H9 (cell line): ENCODE measurements at places on chromosomes 11 and 22. TPM values are rescaled to one million over a fixed set of nuclear protein-coding genes. Genes with fewer than 3 reads are reported as not detected.

- no peak overlapping the region for H3K4me3 ChIP-seq
- H3K27me3 ChIP-seq = no peaks in the 10 kb centered on the region
- no peaks in the 10 kb centered on the region for H3K4me1 ChIP-seq
- H3K27ac ChIP-seq = no peak overlapping the region
These were observed 96.7 kb upstream of the DDI1 start for GRCh38 chr11:103939694-103940093.

GRCh38 chr11:35458846-35459245 is 39.5 kb upstream of the SLC1A2 start:
- no peak overlapping the region for H3K27ac ChIP-seq
- no peak overlapping the region for H3K4me3 ChIP-seq
- no peaks in the 10 kb centered on the region; the same call in 1 of the 2 replicates for H3K4me1 ChIP-seq
- H3K27me3 ChIP-seq = no peaks in the 10 kb centered on the region
- DNase-seq = no peak

GRCh38 chr11:8338138-8338537 is 74.5 kb upstream of the LMO1 start:
- no peaks in the 10 kb centered on the region for H3K4me1 ChIP-seq
- peak; percentile 81 for DNase-seq
- H3K4me3 ChIP-seq = no peak overlapping the region
- H3K27ac ChIP-seq = no peak overlapping the region

Gene SGSM1
- total RNA-seq = 3.2 and 4.3 TPM in 2 replicates

Gene MPST
- total RNA-seq = 70.5 and 72.8 TPM in 2 replicates
